ENCODE measurements at places on chromosomes 6 and 20.

- DNase-seq: no peak
These were observed 47.7 kb downstream of the SPATA2 start for GRCh38 chr20:49867453-49868215.

GRCh38 chr6:138645976-138646640, 127.5 kb upstream of the CCDC28A start:
- peak; percentile 30 for DNase-seq

DNA sequence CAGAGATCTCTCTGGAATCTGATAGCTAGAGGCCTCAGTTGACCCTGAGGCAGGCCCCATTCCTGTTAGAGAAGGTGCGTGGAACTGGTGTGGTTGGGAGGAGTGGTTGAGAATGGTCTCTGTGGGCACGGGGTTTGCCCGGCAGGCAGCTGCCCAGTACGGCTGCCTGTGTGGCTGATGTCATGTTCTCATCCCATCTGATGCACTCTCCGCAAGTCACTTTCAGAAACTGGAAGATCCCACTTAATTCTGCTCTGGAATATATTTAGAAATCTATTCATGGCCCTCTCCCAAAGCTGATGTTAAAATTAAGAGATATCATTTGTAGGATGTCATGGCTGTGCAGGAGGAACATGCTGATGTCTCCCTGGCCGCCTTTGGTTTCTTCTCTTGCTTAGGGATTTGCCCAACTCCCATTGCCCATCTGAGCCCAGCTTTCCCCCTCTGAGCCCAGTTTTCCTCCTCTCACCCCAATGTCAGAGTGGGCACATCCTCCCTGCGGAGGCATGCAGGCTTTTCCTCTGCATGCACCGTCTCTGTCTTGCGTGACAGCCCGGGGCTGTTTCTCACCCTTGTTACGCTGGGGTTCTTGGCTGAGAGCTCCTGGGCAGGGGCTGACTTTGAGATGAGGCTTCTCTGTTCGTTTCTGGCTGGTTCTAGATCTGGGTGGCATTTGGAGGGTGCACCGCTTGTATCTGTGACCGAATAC, 21.0 kb downstream of the PHACTR3 start:
- DNase-seq: no peak

DNA sequence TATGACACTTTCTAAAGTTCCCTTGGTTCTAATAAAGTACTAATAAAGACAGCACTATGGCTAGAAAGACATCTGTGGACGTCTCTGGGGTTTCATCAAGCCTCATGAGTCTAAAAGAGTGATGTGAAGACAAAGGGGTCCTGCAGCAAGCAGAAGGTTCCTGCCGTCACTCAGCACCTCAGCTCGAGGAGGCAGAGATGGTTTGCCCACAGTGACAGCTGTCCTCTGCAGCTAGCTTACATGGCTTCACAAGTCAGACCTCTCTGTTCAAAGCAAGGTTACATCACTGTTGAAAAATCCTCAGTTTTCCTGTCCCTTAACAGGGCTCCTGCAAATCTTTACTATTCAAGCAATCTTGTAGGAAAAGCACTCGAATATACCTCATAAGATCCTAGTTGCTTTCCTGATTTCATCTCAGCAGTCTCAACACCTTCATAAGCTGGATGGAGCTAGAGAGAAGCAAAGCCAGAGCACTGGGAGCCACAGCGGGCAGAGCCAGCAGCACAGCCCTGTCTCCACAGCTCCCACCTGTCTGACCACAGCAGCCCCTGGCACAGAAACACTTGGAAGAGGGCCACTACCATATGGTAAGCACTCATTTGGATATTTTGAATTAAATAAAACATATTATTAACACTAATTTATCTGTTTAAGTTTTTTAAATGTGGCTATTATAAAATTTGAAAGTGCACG, 202.3 kb downstream of the GMDS start:
- DNase-seq: no peak

- DNase-seq: no peak
These were observed at the start of gene TINAG for GRCh38 chr6:54308289-54308985. Gene TINAG (plus strand): TSS chr6:54308441. CDS start chr6:54308551, 110 bp downstream.

DNA sequence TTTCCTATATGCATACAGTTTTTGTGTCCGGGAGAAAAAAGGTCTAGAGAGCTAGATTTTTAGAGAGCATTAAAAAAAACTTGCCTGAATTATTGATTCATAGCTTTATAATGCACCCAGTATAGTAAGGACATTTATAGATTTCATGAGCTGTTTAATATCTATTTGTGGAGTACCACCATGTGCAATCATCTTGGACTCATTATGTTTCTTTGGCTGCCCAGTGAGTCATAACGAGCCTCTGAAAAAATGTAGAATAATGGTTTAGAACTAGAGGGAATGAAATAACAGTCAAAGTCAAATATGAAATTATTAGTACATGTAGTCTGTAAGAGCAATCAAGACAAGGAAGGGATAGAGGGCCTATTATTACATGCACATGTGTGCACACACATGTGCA, 350.0 kb downstream of the CD83 start:
- DNase-seq: peak; percentile 45

DNA sequence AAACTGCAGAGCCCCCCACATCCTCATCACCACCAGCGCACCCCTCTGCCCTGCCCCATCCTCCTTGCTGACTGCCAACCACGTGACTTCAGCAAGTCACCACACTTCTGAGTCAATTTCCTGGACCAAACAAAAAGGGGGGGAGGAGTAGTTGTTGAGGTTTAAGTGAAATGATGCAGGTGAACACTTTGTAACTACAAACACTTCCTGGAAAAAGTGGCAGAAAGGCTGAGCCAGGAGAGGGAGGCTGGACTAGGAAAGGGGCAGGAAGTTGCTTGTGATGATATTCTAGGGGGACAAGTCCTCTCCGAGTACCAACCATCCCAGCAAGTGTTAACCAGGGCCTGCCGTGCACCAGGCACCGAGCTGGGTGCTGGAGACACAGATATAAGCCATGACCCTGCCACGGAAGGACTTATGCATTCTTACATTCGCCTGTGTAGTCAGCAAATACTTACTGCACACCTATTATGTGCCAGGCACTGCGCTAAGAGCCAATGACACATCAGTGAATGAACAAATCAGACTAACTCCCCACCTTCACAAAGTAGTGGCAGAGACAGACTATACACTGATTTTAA, 67.3 kb downstream of the PREX1 start:
- DNase-seq: peak; percentile 54

DNA sequence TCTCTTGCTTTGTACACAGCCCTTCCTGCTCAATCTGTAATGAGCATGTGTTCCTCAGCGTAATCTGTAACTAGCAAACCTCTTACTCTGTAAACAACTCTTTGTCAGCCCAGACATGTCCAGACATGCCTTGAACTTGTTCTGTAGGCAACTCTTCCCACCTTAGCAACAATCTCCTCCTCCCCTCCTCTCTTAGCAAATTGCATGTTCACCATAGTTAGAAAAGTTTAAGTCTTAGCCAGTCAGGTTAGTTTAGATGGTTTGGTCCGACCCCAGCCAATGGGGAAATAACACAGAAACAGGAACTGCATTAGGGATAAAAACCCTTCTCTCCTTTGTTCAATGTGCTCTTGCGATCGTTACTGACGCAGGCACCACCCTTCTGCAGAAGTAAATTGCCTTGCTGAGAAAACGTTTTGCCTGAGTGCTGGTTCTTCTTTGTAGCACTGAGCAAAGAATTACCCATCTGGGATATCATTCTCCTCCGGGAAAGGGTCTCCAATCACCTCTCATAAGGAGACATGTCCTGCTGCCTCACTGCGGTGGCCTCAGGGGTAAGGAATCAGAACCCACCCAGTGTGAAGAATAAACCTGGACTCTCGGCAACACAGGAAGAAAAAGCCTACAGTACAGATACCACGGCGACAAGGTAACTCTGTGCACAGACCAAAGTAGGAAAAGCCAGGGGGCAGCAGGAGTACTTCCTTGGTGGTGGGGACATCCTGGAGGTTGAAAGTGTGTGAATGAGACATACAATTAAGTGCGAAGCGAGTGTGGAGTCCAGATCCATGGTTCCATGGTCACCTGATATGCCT, 26.2 kb downstream of the PLN start:
- peak; percentile 31 for DNase-seq

DNA sequence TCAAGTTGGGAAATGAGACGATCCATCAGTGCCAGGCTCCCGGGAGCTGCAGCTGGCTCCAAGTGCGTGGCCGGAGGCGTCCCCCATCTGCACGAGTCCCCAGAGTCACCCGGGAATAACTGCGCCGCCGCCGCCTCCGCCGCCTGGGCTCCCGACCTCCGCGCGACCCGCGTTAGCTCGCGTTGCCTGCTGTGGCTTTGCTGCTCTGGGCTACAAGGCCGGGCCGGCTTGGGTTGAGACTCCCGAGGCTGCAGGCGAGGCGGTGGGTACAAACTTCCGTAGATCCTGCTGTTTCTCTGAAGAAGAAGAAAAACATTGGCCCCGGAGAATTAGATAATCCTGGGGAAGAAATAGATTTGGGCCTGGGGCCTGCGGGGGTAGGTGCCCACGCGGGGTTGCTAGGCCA, 7.4 kb upstream of the LAMP5 start:
- DNase-seq: no peak

- DNase-seq: no peak
These were observed 36.8 kb upstream of the ZBP1 start for GRCh38 chr20:57656821-57657534.

- DNase-seq: no peak
These were observed 1.6 kb downstream of the HLA-DQB1 start for GRCh38 chr6:32664827-32665362.

DNA sequence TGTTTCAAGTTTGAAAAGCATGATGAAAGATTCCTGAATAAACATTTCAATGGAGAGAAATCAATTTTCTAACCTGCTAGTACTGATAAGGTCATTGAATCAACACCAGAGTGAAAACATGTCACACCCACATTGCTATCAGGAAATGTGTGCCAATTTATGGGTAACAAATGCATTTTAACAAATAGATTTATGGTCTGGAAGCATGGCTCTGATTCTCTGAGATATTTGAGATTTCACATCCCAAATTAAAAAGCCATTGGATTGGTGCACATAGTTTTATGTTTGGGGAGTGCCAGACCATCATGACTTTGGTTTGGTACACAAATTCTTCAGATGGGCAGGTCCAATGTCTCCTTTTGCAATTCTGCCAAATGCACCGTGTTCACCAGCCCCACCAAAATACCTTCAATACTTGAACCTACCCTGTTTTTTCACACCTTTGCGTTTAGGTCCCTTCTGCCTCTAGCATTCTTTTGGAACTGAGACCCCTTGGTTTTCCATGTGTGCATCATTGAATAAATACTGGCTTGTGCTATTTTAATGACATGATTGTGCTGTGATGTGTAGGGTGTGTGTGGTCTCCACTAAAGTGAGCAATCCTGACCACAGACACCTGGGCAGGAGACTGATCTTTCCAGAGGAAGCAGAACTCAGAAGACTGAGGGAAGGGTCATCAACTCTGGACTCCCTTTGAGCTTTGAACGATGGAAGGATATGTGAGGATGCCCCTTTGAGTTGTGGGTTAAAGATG, 20.4 kb downstream of the IL20RA start:
- DNase-seq: no peak

GRCh38 chr20:22465622-22466446, 118.5 kb downstream of the FOXA2 start:
- DNase-seq: no peak

DNA sequence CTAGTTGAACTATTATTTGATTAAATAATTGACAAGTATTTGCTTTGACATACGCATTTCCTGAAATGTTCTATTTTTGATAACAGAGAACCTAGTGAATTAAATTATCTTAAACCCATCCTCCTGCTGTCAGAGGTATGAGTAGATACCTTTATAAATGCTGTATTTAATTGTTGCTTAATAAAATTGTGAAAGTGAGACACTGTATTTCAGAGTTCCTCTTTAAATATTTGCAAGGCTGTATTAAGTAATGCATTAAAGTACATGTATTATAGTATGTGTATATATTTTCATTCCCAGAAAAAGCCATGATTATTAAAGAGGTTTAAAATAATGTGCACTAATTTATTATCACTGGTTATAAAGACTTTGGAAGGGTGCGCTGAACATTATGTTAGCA, 483.8 kb downstream of the TFAP2B start:
- no peak for DNase-seq

GRCh38 chr6:170404697-170405096, 98.1 kb downstream of the FAM120B start:
- DNase-seq: no peak

GRCh38 chr20:32706486-32706885, 32.7 kb upstream of the C20orf203 start:
- DNase-seq: no peak

DNA sequence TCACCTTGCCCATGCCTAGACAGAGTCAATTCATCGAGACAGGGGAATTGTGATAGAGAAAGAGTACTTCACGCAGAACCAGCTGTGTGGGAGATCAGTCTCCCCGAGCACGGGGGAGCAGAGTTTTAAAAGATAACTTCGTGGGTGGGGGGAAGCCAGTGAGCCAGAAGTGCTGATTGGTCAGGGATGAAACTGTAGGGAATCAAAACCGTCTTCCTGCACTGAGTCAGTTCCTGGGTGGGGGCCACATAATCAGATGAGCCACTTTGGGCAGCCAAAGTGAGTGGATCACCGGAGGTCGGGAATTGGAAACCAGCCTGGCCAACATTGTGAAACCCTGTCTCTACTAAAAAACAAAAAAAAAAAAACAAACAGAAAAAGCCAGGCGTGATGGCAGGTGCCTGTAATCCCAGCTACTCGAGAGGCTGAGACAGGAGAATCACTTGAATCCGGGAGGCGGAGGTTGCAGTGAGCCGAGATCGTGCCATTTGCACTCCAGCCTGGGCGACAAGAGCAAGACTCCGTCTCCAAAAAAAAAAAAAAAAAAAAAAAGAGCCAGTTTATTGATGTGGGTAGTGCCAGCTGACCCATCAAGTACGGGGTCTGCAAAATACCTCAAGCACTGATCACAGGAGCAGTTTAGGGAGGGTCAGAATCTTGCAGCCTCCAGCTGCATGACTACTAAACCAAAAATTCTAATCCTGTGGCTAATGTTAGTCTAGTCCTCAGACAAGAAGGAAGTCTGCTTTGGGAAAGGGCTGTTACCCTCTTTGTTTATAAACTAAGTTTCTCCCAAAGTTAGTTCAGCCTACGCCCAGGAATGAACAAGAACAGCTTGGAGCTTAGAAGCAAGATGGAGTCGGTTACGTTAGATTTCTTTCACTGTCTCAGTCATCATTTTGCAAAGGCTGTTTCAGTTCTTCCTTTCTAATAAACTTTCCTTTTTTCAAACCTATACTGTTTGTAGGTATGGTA, 3.9 kb upstream of the TRIM39 start:
- DNase-seq: peak; percentile 85

- DNase-seq: no peak
These were observed 48.7 kb downstream of the MAP7 start for GRCh38 chr6:136501514-136501913.

- no peak for DNase-seq
These were observed 89.9 kb downstream of the UST start for GRCh38 chr6:148836751-148837150.

DNA sequence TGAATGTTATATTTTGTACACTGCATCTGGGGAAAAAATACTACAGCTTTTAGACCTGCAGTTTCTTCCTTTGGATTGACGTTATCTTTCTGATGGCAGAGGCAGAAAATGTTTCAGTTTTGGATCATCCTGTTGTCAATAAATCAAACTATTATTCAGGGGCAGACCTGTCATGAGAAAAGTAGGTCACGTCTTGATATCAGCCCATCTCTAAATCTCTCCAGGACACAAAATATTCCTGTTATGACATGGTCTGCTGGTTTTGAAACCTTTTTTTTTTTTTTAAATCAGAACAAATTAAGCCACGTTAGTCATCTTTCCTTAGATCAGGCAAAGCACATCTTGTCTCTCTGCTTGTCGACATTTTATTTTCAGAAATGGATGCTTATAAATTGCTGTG, 24.0 kb downstream of the IL20RA start:
- no peak for DNase-seq
